Smooth muscle cell of the coronary artery (primary cell): ENCODE measurements at places on chromosomes 5 and 9. TPM values are rescaled to one million over a fixed set of nuclear protein-coding genes. Genes with fewer than 3 reads are reported as not detected.

ZDHHC11B gene
- 0.12 TPM in 1 of 2 replicates, not detected in the other for total RNA-seq

ASPN gene
- total RNA-seq, result 12.5 and 13.0 TPM in 2 replicates

RFX3 gene
- 2.0 and 2.9 TPM in 2 replicates for total RNA-seq

LECT2 gene
- total RNA-seq, result not detected in 2 replicates

PARP8 gene
- 13.1 and 27.0 TPM in 2 replicates for total RNA-seq

ZBED3 gene
- under 0.01 and 0.75 TPM in 2 replicates for total RNA-seq

DMGDH gene
- 0.68 and 1.5 TPM in 2 replicates for total RNA-seq

IL5 gene
- not detected in 2 replicates for total RNA-seq

KIF3A gene
- total RNA-seq, result 7.4 and 9.9 TPM in 2 replicates

CORO2A gene
- 0.15 and 0.35 TPM in 2 replicates for total RNA-seq

SOX30 gene
- total RNA-seq, result not detected in 2 replicates

MIER3 gene
- total RNA-seq, result 12.4 and 16.7 TPM in 2 replicates

TERT gene
- total RNA-seq, result not detected in 2 replicates

ITK gene
- not detected in 2 replicates for total RNA-seq

MARVELD2 gene
- 0.47 and 0.53 TPM in 2 replicates for total RNA-seq

PTGDS gene
- total RNA-seq, result 1.1 and 33.0 TPM in 2 replicates

SLC6A19 gene
- not detected in 2 replicates for total RNA-seq

FBN2 gene
- total RNA-seq, result 0.38 and 47.5 TPM in 2 replicates

DMRT1 gene
- total RNA-seq, result not detected in 2 replicates

DPP7 gene
- 93.0 and 99.2 TPM in 2 replicates for total RNA-seq

SUSD3 gene
- 0.12 and 0.23 TPM in 2 replicates for total RNA-seq

SH3PXD2B gene
- 17.4 and 38.6 TPM in 2 replicates for total RNA-seq

NR6A1 gene
- 0.35 and 0.45 TPM in 2 replicates for total RNA-seq

STK32A gene
- 0.82 and 2.0 TPM in 2 replicates for total RNA-seq

ZNF618 gene
- 8.9 and 9.1 TPM in 2 replicates for total RNA-seq

ZFP2 gene
- 0.60 and 2.7 TPM in 2 replicates for total RNA-seq

CYLC2 gene
- total RNA-seq, result not detected in 2 replicates

SAXO1 gene
- total RNA-seq, result under 0.01 and 0.08 TPM in 2 replicates

GRM6 gene
- total RNA-seq, result not detected in 2 replicates

DEPDC1B gene
- 0.70 and 3.0 TPM in 2 replicates for total RNA-seq

ARAP3 gene
- total RNA-seq, result 0.94 and 14.1 TPM in 2 replicates

IFNA21 gene
- not detected in 2 replicates for total RNA-seq

C5orf52 gene
- total RNA-seq, result not detected in 2 replicates

OSMR gene
- 35.7 and 58.7 TPM in 2 replicates for total RNA-seq

ADGRV1 gene
- 0.08 and 0.59 TPM in 2 replicates for total RNA-seq

MCIDAS gene
- not detected in 2 replicates for total RNA-seq

ANP32B gene
- total RNA-seq, result 11.3 and 21.1 TPM in 2 replicates

PCDHB2 gene
- 1.1 and 3.7 TPM in 2 replicates for total RNA-seq

FOXD4L6 gene
- total RNA-seq, result under 0.01 and 0.08 TPM in 2 replicates

DMRT2 gene
- total RNA-seq, result 0.23 and 0.45 TPM in 2 replicates

PCDHGA1 gene
- 0.75 and 1.3 TPM in 2 replicates for total RNA-seq

ZNF366 gene
- total RNA-seq, result under 0.01 and 0.12 TPM in 2 replicates

MEIKIN gene
- not detected in 2 replicates for total RNA-seq

FGF18 gene
- total RNA-seq, result 0.12 TPM in 1 of 2 replicates, not detected in the other
